ENCODE measurements at places on chromosomes 7 and 10. TPM values are rescaled to one million over a fixed set of nuclear protein-coding genes. Genes with fewer than 3 reads are reported as not detected.

The SAMD9L gene
- 12.4 TPM for total RNA-seq

The RGR gene
- total RNA-seq, result not detected

DNA sequence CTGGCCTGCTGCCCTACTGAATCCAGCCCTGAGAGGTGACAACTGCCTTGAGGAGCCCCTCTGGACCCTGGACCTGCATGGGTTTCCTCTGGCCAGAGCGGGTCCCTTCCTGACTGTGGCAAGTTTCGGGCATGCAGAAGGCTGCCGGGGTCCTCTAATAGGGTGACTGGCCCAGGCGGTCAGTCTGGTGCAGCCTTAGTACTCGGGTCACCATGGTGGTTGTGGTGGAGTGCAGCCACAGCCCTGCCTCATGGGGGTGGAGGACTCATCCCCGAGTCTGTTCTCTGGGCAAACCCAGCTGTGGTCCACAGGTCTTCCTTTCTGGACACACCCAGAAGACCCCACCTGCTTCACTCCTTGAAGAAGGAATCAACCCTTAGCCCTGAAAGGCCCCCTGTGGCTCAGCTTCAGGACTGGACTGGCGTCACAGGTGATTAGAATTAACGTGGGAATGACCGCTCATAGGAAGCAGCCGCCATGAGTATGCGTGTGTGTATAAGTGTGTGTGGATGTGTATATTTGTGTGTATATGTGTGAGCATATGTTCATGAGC is 28.7 kb downstream of the RAMP3 start:
- DNase-seq, result no peak

GRCh38 chr10:119199231-119199992 is 8.0 kb upstream of the GRK5 start:
- DNase-seq, result no peak

The LAMB4 gene
- total RNA-seq, result 0.10 TPM

- DNase-seq, result no peak
These were observed 460.6 kb downstream of the DNAJB6 start for GRCh38 chr7:157797361-157797760.

- no peak for DNase-seq
These were observed 46.6 kb upstream of the ARHGAP12 start for GRCh38 chr10:31975157-31975765.

DNA sequence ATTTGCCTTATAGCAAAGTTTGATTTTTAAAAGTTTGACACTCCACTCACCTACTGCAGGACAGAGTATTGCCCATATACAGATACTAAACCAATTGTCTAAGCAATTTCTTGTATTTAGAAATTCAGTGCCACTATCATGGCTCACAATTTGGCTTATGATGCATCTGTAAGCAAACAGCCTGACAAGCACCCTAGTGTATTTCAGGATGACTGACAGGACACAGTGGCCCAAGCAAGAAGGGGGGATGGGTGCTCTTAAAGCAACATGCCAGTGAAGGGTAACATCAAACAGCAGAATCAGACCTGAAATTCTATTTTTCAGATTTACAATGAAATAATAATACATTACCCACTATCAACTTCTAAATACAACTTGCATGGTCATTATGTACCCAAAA is 30.5 kb downstream of the CTNNA3 start:
- DNase-seq, result no peak

DNA sequence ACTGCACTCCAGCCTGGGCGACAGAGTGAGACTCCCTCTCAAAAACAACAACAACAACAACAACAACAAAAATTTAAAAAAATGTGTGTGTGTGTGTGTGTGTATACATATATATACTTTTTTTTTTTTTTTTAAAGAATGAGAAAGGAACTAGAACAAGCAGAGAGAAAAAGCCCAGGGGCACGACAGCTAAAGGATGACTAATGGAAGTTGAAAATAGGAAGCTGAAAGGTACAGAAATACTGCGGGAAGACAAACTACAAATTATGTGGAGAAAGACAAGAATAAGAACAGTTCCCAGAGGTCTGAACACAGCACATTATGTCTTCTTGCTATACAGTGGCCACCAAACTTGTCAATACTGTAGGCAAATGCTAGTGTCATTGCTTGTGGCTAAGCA is 141.9 kb upstream of the PRSS1 start:
- no peak for DNase-seq

GRCh38 chr7:79064187-79064823 is 389.2 kb downstream of the MAGI2 start:
- no peak for DNase-seq

DNA sequence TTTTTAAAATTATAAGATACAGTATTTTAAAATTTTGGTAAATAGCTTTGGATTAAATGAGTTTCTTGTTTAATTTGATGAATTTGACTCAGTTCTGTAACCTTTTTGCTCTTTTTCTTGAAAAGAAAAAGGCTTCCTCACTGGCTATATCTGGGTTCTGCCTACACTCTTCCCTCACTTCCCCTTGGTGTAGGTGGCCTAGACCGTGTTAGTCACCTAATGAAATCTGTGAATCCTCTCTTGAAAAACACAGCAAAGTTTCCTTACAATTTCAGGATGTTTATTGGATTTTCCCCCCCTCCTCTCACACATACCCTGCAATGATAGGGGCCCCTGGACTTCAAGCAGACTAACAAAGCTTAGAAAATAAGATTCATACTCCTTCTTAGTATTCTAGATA is 231.6 kb downstream of the ADK start:
- no peak for DNase-seq

The DNA2 gene
- 3.8 TPM for total RNA-seq

GRCh38 chr7:97003262-97004246 is 1.8 kb upstream of the DLX6 start:
- no peak for DNase-seq

The DKK1 gene
- 11.4 TPM for total RNA-seq

DNA sequence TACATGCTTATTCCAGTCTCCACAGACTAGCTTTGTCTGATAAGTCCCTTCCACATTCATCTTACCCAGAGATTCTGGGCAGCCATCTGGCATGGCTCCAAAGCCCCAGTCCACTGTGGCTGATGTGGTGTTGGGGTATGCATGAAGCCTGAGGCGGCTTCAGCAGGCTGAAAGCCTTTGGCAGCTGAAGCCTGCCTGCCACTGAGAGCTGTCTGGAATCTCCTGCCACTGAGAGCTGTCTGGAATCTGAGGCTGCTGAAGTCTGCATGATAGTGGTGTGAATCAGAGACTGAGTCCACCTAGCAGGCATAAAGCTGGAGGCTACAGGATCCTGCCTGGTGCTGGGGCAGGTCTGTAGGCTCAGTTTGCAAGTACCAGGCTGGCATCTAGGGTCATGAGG is 87.1 kb downstream of the DYNC1I1 start:
- DNase-seq, result no peak

The PLEKHS1 gene
- total RNA-seq, result 0.13 TPM

GRCh38 chr7:84847790-84848189 is 339.1 kb downstream of the SEMA3D start:
- no peak for DNase-seq

DNA sequence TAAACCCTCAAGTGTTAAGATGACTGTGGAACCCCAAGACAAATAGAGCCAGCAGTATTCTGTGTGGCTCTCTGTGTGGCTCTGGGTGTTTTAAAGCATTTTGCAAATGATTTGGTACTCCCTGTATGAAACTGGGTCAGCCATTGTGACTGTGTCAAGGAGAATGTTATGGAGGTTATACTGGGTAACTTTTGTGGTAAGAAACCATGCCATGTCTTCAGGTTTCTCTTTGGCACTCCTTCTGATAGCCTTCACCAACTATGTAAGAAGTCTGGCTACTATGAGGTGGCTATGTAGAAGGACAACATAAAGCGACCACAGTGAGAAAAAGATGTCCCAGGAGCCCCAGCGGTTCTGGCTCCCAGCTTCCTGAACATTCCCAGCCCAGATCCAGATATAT is 226.6 kb upstream of the RHOBTB1 start:
- DNase-seq, result no peak

The LEP gene
- total RNA-seq, result 784 TPM

The RADIL gene
- 6.1 TPM for total RNA-seq

GRCh38 chr10:126041117-126041516 is 144.8 kb downstream of the FANK1 start:
- DNase-seq, result no peak

The PRR15 gene
- total RNA-seq, result 3.1 TPM

- DNase-seq, result no peak
These were observed 83.3 kb downstream of the PAXIP1 start for GRCh38 chr7:154919344-154920225.

The EPO gene
- total RNA-seq, result not detected

GRCh38 chr10:114603948-114604347 is 54.1 kb downstream of the ABLIM1 start:
- no peak for DNase-seq

- peak; percentile 57 for DNase-seq
These were observed 31.1 kb downstream of the DRGX start for GRCh38 chr10:49364747-49365146.

DNA sequence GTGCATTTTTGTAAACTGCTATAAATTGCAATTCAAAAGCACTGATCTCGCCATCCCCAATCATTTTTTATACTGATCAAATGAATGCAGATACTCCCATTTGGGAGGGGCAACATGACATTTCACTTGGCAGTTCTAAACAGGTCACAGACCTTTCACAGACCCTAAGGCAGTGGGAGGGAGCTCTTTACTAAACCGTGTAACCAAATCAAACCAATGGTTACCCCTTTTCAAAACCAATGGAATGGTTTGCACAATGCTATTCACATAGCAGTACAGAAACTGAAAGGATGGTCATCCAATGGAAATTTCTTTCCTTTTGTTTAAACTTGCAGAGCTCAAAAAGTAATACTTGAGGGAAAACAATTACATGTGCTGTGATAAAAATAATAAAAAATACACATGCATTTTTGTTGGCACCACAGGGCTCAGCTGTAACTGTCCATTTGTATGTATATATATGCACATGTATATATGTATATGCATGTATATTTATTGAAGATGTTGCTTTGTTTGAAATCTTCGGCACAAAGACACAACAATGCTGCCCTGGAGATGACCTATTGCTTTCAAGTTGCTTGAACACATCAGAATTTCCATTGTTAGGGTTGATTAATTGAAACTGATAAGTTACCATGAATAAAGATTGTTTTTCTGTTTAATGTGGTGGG is 14.0 kb downstream of the PTF1A start:
- DNase-seq, result no peak

GRCh38 chr7:1919539-1920265 is 249.6 kb downstream of the ELFN1 start:
- no peak for DNase-seq

GRCh38 chr7:97732565-97733275 is 834 bp downstream of the TAC1 start:
- no peak for DNase-seq

GRCh38 chr10:68315582-68315981 is 16.3 kb upstream of the HNRNPH3 start:
- DNase-seq, result no peak

DNA sequence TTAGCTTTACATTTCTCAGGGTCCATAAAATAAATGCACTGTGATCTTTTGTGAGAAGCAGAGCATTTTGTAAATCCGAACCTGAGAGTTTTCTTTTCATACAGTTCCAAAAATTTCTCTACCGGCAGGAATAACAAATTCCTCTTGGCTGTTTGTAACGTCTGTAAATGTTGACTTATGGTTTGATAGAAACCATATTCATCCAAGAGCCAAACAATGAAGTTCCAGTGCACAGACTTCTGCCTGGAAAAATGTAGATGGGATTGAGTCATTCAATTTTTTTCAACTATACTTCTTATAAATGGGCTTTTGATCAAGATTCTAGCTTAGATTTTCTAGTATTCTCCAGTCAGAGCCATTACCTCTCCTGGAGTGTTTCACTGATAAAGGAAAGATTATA is 530.6 kb downstream of the TFEC start:
- no peak for DNase-seq

- no peak for DNase-seq
These were observed 311.9 kb downstream of the HGF start for GRCh38 chr7:81457852-81458522.

The RTKN2 gene
- total RNA-seq, result 0.06 TPM

The CPXM2 gene
- 17.9 TPM for total RNA-seq

GRCh38 chr10:3852147-3852904 is 67.3 kb upstream of the KLF6 start:
- no peak for DNase-seq

DNA sequence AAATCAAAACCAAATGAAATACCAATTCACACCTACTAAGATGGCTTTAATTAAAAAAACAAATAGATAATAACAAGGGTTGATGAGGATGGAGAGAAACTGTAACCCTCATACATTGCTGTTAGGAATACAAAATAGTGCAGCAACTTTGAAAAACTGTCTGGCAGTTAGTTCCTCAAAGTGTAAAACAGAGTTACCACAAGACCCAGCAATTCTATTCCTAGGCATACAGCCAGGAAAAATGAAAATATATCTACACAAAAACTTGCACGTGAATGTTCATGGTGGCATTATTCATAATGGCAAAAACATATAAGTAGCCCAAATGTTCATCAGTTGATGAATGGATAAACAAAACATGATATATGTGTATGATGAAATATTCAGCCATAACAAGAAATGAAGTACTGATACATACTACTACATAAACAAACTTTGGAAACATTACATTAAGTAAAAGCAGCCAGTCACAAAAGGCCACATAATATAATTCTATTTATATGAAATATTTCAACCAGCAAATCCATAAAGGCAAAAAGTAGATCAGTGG is 83.5 kb downstream of the BRAF start:
- no peak for DNase-seq

- no peak for DNase-seq
These were observed 15.8 kb downstream of the ATP6V1F start for GRCh38 chr7:128878226-128879105.

The CYP2C19 gene
- total RNA-seq, result 0.19 TPM

The ACHE gene
- total RNA-seq, result 1.9 TPM

DNA sequence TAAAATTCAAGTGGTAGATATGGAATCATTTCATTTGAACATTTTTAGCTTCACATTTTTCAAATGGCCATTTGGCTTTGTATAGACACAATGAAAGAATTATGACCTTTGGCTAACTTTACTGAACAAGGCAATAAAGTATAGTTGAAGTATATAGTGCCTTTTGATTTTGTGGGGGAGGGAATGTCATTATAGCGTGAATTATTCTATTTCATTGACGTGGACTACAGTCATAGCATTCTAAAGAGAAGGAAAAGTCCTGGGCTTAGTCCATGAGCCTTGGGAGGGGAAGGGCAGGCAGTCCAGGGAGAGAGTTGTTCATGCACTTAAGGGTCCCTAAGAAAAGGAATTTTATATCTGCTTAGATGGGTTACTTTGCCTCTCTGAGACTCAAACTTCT is 181.4 kb upstream of the GPR26 start:
- DNase-seq, result no peak

- DNase-seq, result no peak
These were observed 505 bp downstream of the NUDCD3 start for GRCh38 chr7:44489955-44490350.

The EPHB6 gene
- 6.3 TPM for total RNA-seq

The SPDYE8 gene
- not detected for total RNA-seq

The ZNF117 gene
- 58.1 TPM for total RNA-seq

Measured in mesenteric fat pad (tissue), 1 donor.